Activated T-cell treated with anti-CD3 and anti-CD28 coated beads, Interleukin-2, amount 50 U/mL, for 4 hours (primary cell): ENCODE measurements at places on chromosomes 6 and 20. TPM values are rescaled to one million over a fixed set of nuclear protein-coding genes. Genes with fewer than 3 reads are reported as not detected.

DNA sequence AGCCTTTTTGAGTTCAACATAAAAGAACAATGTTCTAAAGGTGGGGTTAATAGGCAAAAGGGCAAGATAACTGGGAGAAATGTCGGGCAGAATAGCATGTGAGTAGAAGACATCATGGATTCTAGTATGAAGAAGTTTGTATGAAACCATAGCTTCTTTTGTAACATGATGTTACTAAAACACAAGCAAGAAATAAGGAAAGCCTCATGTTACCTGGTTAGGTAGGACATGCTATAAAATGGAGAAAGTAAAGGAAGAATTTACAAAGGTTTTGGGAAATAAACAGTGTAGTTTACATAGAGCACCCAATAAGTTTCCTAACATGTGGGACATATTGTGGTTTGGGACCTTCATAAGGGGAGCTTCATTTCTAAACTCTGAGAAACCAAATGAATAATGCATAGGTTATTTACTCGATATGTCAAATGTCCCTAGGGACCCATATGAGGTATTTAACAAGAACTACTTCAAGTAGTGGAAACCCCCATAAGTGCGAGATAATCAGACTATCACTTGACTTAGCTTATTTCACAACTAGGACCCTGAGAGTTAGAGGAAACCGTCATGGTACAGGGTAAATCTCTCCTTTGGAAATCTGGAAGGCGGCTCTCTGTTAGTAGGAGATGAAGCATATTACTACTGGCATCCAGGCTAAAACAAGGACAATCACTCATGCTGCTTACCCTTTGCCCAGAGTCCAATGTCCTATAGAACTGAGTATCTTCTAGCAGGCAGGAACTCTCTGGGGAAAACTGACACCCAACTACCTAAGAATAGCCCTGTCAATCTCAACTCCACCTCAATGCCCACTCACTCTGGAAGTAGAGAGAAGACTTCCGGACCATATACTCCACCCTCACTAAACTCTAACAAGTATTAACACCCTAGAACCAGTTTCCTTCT lies 57.5 kb downstream of the ILRUN start:
- DNase-seq, result no peak

GRCh38 chr6:7268816-7269555 lies 44.0 kb downstream of the SSR1 start:
- no peak for DNase-seq

DNA sequence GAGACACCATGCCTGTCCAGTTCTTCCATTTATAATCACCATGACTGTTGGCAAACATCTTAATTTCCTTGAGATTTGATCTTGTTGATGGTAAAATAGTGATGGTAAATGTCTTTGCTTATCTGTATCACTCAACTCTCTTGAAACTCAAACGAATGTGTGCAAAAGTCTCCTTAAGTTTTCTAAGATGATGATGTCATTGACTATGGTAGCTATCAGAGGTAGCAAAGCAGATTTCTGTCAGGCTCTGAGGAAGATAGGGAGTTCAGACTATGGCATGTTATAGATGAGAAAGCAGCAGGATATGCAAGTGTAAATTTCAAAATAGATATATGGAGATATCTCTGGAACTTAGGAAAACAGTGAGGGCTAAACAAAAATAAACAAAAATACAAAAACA lies 121.0 kb upstream of the GJE1 start:
- no peak for DNase-seq

The RNF39 gene
- not detected for total RNA-seq

- no peak for DNase-seq
Measured at GRCh38 chr6:11110921-11111768, at the start of gene ERVFRD-1. Gene ERVFRD-1 (minus strand): TSS chr6:11111725. CDS start chr6:11105310, 6,415 bp downstream.

DNA sequence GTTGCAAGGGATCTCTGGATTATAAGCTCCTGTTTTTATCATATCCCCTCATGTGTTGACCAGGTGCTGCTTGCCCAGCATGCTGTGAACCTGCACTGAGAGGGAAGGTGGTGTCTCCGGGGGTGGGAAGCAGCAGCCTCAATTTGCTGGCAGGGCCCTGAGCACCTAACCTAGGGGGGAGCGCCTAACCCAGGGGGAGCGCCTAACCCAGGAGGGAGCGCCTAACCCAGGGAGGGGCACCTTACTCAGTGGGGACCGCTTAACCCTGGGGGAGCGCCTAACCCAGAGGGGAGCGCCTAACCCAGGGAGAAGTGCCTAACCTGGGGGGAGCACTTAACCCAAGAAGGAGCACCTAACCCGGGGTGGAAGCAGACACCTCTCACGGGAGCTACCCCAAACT lies 83.3 kb upstream of the QKI start:
- no peak for DNase-seq

- DNase-seq, result no peak
Measured at GRCh38 chr6:151186804-151187330, 52.9 kb upstream of the AKAP12 start.

The MUCL3 gene
- total RNA-seq, result 0.03 TPM

DNA sequence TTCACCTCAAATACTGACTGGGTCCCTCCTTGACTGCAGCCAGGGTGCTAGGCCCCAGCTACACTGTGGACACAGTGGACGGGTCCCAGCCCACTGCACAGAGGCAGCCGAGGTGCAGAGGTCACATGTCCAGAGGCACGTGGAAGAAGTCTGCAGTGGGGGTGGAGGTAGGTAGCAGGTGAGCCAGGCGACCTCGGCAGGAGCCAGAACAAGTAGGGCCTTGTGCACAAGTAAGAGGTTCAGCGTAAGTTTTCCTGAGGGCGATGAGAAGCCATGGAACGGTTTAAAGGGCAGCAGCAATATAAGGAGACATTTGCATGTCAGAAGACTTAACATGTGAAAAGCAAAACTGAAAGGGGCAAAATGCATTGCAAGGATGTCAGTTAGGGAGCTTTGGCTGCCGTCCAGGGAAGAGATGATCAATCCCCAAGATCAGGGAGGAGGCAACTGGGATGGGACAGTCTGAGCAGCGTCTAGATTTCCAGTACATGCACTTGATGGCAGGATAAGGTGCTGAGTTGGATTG lies 49.7 kb upstream of the SNX9 start:
- no peak for DNase-seq

The SLPI gene
- total RNA-seq, result 0.63 TPM

DNA sequence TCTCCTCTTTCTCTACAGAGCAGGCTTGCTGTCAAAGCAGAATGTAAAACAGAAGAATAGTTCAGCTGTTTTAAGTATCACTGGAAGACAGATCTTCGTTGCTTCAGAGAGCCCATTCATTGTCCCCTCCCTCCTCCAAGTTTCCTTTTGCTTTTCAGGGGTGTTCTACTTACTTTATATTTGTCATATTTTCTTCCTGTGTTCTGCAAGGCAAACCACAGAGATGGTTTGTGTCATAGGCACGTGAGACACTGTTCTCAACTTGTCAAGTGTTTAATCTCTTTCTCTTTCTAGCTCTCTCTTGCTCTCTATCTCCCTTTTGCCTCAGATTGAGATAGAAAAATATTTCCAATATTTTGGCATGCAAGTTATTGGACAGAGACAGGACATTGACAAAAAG lies 228.9 kb upstream of the DEFB112 start:
- no peak for DNase-seq

GRCh38 chr20:63706852-63707557 lies 771 bp downstream of the ARFRP1 start:
- peak; percentile 67 for DNase-seq

The PSMB8 gene
- total RNA-seq, result 343 TPM

DNA sequence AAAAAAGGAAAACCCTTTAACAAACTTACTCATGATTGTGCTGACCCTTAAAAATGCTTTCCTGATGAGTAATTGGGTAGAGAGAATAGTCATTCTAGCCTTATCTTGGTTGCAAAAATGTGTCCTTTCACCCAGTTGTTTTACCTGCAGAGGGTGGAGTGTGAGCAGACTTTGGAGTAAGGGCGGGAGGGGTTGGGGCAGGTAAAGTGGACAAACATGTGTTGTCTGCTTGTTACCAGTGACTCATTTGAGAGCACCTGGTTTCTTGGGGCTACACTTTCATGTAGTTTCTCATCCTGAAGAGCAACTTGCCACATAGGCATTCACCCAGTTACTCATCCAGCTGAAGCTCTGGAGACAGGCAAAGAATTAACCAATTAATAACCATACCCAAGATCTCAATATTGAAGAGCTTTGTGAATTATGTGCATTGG lies 121.1 kb downstream of the TNFRSF21 start:
- DNase-seq, result no peak
